Testis (tissue), 5 donors: ENCODE measurements at places on chromosomes 11 and 22. TPM values are rescaled to one million over a fixed set of nuclear protein-coding genes. Genes with fewer than 3 reads are reported as not detected.
A peak's percentile ranks its signal among the peaks of the same experiment; 100 is the strongest.

The MS4A15 gene
- total RNA-seq: 0.56 TPM

The ARHGEF17 gene
- 50.1 TPM for total RNA-seq

The SLC22A9 gene
- not detected for total RNA-seq

The MEI1 gene
- total RNA-seq: 103 TPM

GRCh38 chr22:50577697-50577986 is 585 bp downstream of the CPT1B start:
- H3K4me1 ChIP-seq: peaks cover 17% of the 10 kb centered on the region
- no peak overlapping the region for H3K4me3 ChIP-seq
- H3K27me3 ChIP-seq: no peaks in the 10 kb centered on the region
- H3K36me3 ChIP-seq: no peaks in the 10 kb centered on the region
- no peak for DNase-seq

The C11orf21 gene
- 0.12 TPM for total RNA-seq

The LDHA gene
- total RNA-seq: 155 TPM

GRCh38 chr22:37097346-37097745 is 12.2 kb downstream of the TMPRSS6 start:
- H3K4me1 ChIP-seq: no peaks in the 10 kb centered on the region
- no peaks in the 10 kb centered on the region for H3K27me3 ChIP-seq
- no peak overlapping the region for H3K27ac ChIP-seq
- no peaks in the 10 kb centered on the region for H3K36me3 ChIP-seq

The SUSD2 gene
- 11.9 TPM for total RNA-seq

The SCARF2 gene
- 10.4 TPM for total RNA-seq

DNA sequence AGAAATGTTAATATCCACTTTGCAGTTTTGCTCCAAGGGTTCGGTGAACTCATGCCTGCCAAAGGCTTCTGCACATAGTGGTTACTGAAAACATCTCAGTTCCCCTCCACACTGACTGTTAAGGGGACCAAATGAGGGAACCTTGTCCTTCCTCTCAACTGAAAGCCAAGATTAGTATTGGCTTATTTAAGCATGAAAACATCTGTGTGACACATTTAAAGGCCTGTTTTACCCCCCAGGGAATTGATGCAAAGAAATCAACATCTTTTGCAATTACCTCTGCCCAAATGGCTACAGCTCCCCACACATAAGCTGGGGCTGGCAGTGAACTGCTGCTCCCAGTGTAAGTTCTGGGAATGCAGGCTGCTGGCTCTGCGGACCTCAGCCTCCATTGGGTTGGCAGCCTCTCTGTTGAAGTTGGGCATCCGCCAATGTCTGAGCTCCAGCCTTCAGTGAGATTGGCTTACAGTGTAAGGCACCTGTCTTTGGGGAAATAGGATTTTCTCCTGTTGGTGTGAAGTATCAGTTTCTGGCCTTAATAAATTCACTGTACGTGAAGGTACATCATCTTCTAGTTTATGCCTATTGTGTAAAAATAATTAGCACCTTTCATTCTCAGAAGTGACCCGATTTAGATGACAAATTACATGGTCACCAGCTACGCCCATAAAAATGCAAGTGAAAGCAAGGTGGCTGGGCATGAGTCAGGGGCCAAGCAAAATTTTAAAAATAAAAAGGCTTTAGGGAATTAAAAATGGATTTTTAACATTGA is 213.4 kb upstream of the SYN3 start:
- H3K27ac ChIP-seq: no peak overlapping the region
- DNase-seq: peak; percentile 42

The TMEM45B gene
- total RNA-seq: not detected

DNA sequence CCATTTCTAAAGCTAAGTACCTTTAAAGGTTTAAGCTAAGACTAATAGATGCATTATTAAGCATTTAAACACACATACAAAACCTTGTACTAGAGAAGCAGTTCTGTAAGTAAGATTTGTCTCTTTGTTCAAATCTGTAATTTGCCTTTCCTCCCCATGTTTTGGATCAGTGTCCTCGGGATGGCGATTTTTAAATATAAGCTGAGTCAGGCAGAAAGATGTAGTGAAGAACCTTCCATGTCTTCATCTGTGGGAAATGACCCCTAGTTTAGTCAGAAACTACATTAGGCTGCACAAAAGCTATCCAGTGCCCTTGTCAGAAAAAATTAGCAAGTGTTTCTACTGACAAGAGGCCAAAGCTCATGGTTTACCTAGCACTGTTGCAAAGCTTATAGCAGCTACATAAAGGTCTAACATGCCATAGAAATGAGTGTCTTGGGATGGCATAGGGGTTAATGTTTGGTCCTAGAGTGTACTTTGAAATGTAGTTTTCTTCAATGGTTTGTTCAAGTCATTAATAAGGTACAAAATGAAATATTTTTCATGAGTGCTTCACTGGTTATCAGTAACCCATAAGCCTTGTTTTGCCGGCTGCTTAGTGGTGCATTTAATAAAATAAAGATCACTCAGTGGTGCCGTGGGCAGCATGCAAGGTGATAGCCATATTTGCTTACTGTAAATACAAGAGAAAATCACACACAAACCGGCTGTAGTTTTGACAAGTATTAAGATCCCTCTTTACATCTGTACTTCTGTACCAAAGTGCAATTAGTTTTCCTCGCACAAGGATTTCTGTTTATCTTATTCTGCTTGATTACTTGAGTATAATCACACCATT is 139.8 kb downstream of the ELP4 start:
- no peaks in the 10 kb centered on the region for H3K4me1 ChIP-seq
- no peaks in the 10 kb centered on the region for H3K36me3 ChIP-seq
- H3K4me3 ChIP-seq: no peak overlapping the region
- no peak for DNase-seq
- no peaks in the 10 kb centered on the region for H3K27me3 ChIP-seq
- no peak overlapping the region for H3K27ac ChIP-seq

GRCh38 chr11:93542811-93543229 is 371 bp downstream of the SMCO4 start:
- no peaks in the 10 kb centered on the region for H3K36me3 ChIP-seq
- H3K4me1 ChIP-seq: peaks cover 17% of the 10 kb centered on the region
- DNase-seq: peak; percentile 43
- peak overlapping the region; percentile 85 for H3K27ac ChIP-seq

GRCh38 chr11:14454861-14455632 is 44.6 kb downstream of the COPB1 start:
- H3K4me3 ChIP-seq: no peak overlapping the region
- H3K36me3 ChIP-seq: no peaks in the 10 kb centered on the region
- H3K27ac ChIP-seq: no peak overlapping the region
- H3K4me1 ChIP-seq: no peaks in the 10 kb centered on the region
- DNase-seq: no peak
- H3K27me3 ChIP-seq: no peaks in the 10 kb centered on the region

GRCh38 chr11:85822814-85823213 is 11.9 kb upstream of the SYTL2 start:
- no peak for DNase-seq
- no peaks in the 10 kb centered on the region for H3K36me3 ChIP-seq
- no peak overlapping the region for H3K4me3 ChIP-seq
- no peaks in the 10 kb centered on the region for H3K27me3 ChIP-seq
- H3K4me1 ChIP-seq: no peaks in the 10 kb centered on the region

DNA sequence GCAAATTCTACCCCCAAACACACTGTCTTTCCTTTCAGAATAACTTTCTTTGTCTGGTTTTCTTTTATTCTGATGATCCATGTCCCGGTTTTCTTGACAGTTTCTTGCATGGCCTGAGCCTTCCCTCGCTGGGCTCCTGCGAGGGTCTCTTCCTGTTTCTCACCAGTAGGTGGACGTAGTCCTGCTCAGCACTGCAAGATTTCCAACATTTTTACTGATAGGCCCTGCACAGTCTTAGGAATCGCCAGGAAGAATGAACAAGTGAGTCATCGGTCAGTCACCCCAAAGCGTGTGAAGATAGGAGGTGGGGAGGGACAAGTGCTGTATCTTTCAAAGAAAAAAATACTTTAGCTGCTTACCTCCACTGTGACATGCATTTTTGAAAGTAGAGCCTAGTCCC is 16.9 kb upstream of the KIRREL3 start:
- H3K4me1 ChIP-seq: no peaks in the 10 kb centered on the region
- no peak overlapping the region for H3K27ac ChIP-seq
- no peaks in the 10 kb centered on the region for H3K27me3 ChIP-seq
- no peaks in the 10 kb centered on the region for H3K36me3 ChIP-seq
- no peak overlapping the region for H3K4me3 ChIP-seq

The RPS19BP1 gene
- total RNA-seq: 158 TPM

DNA sequence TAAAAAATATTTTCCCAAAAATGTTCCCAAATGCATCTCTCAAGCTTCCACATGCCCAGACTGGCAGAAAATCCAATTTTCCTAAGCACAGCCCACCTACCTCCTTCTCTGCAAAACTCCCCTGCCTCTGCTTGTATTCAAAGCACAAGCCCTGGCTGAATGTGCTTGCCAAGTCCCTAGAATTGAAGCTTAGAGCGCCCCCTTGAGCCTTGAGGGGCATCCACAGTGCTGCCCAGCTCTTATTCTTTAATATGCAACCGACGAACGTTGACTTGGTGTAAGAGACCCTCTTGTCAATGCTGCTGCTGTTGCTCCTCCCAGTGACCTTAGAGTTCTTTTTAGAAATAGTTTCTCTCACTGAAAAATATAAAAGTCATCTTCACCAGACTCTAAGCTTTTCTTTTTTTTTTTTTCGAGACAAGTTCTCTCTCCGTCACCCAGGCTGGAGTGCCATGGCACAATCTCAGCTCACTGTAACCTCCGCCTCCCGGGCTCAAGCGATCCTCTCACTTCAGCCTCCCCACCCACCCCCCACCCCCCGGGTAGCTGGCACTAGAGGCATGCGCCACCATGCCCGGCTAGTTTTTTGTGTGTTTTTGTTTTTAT is 63.5 kb upstream of the CAPRIN1 start:
- no peak overlapping the region for H3K4me3 ChIP-seq
- peak; percentile 82 for DNase-seq
- no peaks in the 10 kb centered on the region for H3K27me3 ChIP-seq
- H3K27ac ChIP-seq: no peak overlapping the region

The OLFML1 gene
- total RNA-seq: 3.0 TPM
